ENCODE measurements at places on chromosomes 4 and X.

- DNase-seq = no peak
Observed at GRCh38 chr4:148007792-148008191, 275.9 kb downstream of the ARHGAP10 start.

GRCh38 chr4:3342182-3342854 lies 49.5 kb downstream of the RGS12 start:
- peak; percentile 41 for DNase-seq

- no peak for DNase-seq
Observed at GRCh38 chr4:964346-965025, 8.9 kb downstream of the DGKQ start.

DNA sequence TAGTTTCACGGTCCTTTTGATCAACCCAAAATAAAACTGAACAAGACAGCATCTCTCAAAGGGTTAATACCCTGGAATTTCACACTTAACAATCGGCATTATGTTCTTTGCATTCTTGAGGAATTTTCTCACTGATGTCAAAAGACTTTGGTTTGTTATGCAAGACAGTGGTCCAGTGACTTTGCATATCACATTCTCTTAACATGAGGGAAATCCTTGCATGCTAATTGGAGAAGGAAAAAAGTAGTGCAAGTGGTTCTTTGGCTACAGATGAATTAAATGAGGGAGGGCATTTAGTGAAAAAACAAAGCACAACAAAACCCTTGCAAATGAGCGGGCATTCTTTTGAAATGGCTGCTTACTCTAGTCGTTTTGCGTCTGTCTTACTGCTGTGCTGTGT lies 105.1 kb upstream of the LIMCH1 start:
- no peak for DNase-seq

GRCh38 chrX:8235026-8235425 lies 64.0 kb upstream of the VCX2 start:
- no peak for DNase-seq

DNA sequence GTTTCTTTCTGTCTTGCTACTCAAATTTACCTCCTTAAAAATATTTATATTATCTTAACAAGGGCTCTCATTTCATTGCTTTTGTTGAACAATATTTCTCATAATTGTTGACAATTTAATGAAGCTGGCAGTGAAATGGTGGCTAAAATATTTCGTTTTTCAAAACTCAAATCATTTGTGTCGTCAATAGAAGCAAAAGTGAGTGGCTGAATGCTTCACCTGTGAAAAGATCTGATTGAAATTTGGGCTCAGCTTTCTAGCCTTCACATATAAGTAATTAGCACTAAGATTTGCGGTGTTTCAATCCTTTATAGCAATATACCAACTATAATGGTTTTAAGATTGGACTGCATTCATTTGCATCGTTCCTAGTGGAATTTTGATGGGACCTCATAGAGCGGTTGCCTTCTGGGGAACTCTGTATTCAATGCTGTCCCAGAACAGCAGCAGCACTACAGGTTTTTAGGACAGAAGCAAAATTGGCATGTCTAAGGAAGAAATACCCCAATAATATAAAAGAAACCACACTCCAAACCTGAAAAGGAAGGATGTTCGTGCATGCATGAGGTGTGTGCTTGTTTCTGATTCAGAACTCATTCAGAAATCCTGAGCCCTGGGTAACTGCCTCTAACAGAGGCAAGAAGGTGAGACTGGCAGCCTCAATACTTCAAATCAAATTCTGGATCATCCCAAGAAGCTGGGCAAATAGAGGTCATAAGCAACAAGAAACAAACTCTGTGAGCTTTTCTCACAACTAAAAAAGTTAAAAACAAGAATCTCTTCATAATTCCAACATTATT lies 2.5 kb downstream of the CXCL1 start:
- no peak for DNase-seq

DNA sequence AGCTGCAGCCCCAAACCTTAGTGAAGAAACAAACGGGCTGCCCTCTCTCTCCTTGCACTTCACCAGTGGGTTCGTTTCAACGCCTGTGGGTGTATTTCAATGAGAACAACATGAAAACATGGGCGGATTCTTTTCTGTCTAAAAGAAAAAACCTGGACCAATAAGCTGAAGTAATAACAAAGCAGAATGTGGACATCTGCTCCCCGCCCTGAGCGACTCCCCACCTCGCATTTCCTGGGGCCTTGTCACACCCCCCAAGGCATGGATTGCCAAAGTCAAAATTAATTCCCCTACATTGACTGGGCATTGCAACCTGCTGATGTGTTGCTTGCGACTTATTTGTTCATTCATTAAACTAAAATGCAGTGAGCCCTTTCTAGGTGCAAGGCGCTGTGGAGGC lies 142.9 kb downstream of the BCOR start:
- DNase-seq = no peak

DNA sequence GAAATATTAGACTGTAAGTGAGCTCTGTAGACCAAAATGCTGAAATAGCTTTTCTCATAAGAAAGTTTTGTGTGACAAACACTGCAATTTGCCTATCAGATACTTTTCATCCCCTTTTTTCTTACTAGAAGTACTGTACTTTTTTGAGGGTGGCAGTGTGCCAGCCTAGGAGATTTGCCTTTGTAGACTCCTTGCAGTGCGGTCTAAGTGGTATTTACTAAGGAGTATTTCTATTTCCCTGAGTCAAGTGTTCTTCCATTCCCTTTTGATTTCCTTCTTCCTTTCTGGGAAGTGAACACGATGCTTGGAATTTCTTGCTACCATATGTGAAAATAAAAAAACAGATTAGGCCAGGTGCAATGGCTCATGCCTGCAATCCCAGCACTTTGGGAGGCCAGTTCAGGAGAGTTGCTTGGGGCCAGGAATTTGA lies 34.6 kb downstream of the PDLIM5 start:
- no peak for DNase-seq

DNA sequence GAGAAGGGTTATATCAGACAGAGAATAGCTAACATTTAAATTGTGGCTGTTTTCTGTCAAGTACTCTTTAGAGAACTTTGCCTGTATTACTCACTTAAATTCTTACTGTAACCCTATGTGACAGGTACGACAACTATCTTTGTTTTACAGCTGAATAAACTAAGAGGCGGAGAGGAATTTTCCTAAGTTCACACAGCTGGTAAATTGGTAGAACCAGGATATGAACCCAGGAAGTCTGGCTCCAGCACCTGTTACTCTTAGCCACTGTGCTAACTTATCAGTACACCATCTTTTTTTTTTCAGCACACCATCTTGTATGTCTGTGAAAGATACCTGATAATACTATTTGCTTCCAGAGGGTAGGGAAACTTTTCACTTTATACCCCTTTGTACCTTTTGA lies 2.0 kb upstream of the SYP start:
- no peak for DNase-seq

- DNase-seq = no peak
Observed at GRCh38 chr4:181162676-181163075, 1080.5 kb upstream of the TENM3 start.

GRCh38 chr4:168362025-168362401 lies 43.5 kb upstream of the DDX60 start:
- no peak for DNase-seq

- DNase-seq = no peak
Observed at GRCh38 chrX:10519278-10519677, 101.1 kb downstream of the MID1 start.

- no peak for DNase-seq
Observed at GRCh38 chr4:182277377-182277776, 34.2 kb downstream of the TENM3 start.
